Fibroblast of mammary gland (primary cell): ENCODE measurements at places on chromosomes 6 and 20.

DNA sequence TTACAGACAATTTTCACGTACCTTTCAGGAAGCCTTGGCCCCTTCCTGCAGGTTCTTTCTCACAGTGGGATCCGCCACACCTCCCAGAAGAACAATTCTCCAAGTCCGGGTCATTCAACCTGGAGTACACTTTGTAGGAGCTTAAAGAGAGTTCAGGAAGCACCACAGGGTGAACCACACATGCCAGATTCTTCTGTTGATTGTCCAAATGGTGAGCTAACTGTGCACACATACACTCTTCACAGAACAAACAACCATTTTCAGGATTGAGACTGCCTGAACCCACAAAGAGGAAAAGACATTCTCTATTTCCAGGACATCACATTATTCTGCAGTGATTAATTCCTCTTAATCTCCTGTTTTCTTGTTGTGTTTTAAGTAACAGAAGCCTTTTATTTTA lies 51.0 kb downstream of the SCGN start:
- DNase-seq: no peak

DNA sequence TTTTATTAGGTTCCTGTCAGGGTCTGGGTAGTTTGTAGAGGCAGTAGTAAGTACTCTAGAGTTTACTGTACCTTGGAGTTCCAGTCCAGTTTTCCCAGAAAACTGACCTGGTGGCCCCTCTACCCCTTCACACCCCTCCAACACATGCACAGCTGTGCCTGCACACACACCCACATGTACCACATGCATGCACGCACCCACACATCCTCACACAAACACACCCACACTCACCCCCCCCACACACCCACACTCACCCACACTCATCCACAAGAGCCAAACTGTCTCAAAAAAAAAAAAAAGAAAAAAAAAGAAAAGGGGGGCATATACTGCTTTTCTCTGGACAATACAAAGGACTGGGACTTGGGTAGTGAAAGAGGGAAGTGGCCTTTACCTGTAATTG lies 570.5 kb downstream of the QKI start:
- DNase-seq: no peak

DNA sequence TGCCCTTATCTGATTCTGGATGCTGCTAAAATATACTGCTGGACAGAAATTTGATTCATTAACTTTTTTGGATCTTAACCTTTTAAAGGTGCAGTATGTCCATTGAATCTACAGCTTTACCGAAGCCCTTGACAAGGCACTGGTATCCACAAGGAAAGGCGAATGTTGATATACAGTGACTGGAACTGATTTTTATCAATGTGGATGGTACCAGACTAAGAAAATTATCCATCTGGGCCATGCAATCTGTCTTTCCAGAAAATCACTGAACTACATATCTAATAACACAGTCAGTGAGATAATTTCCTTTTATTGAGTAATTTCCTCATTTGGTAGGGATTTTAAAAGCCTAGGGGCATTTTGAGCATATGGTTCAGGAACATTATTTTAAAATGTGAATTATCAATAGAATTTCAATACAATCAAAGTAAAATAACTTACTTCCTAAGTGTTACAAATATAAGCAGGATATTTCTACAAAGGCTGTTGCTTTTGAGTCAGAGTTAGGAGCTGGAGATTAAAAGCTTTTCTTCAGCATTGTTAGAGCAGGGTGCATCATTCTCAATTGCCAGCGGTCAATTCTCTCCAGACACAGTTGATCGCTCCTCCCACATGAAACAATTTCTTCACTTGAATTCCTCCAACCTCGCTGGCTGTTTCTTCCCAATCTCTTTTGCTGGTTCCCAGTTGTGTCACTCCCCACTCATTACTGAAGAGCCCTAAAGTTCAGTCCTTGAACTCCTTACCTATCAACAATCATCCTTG lies 585.3 kb upstream of the FLRT3 start:
- no peak for DNase-seq

GRCh38 chr20:297098-297924 lies at the start of gene ZCCHC3:
TSS of gene ZCCHC3 (plus strand) at chr20:297570. CDS start at chr20:297587, 17 bp downstream.
- DNase-seq: peak; percentile 93

GRCh38 chr6:149044528-149044927 lies 273.0 kb upstream of the TAB2 start:
- DNase-seq: no peak

DNA sequence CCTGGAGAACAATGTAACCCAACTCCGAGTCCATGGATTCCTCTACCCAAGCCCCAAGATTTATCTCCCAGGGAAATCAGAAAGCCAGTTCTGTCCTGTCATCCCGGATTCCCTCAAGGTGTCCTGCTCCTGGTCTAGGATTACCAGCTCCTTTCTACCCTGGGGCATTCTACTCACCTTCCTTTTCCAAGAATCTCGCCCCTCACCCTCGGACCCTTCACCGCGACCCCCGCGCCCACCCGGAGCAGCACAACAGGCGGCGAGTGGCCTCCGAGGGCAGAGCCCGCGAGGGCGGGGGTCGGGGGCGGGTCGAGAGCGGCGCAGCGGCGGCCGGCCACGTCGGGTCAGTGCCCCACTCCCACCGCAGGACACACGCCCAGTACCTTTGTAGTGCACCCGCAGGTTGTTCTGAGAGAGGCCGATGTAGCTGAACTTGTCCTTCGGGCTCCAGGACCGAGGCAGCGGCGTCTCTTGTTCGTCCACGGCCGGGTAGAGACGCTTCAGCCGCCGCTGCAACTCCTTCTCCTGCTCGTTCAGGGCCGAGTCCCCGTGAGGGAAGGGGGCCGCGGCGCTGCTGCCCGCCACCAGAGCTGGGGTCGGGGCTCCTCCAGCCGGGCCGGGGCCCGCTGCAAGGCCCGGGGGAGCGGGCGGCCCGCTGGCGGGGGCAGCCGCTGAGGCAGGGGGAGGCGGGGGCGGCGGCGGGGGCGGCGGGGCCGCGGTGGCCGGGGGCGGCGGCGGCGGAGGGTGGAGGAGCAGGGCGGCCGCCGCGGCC lies 897 bp downstream of the RANBP9 start:
- no peak for DNase-seq

GRCh38 chr6:144809969-144810368 lies 524.8 kb downstream of the UTRN start:
- no peak for DNase-seq

GRCh38 chr20:22226849-22227700 lies 357.3 kb downstream of the FOXA2 start:
- peak; percentile 57 for DNase-seq

DNA sequence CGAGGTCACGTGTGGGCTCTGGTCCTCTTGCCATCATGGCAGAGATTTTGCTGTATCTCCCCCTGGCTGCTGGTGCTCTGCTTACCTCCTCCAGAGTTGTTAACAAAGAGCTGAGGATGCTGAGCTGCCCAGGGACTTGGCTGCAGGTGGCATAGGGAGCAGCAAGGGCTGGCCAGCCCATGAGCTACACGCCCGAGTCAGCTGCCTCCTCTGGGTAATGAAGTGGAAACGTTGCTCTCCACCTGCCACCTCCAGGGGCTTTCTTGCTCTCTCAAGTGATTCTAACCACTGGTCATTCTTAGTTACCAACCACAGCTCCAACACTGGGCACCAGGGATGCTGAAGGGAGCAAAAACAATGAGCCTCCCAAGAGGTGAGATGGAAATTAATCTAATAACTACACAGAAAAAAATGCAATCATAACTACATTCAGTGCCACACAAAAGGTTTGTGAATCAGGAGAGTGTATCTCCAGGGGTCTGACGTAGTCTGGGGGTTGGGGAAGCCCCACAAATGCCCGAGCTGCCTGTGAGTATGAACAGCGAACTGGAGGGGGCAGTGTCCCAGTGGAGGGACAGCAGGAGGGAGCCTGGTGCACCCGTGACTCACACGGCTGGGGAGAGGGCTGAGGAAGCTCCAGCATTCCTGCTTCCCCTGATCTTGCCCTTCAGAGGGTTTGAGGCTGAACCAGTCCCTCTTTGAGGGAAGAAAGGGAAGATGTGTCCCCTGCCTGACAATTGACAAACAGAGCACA lies 78.7 kb downstream of the CDH26 start:
- DNase-seq: no peak

GRCh38 chr6:155221086-155221485 lies 42.7 kb upstream of the CLDN20 start:
- no peak for DNase-seq

DNA sequence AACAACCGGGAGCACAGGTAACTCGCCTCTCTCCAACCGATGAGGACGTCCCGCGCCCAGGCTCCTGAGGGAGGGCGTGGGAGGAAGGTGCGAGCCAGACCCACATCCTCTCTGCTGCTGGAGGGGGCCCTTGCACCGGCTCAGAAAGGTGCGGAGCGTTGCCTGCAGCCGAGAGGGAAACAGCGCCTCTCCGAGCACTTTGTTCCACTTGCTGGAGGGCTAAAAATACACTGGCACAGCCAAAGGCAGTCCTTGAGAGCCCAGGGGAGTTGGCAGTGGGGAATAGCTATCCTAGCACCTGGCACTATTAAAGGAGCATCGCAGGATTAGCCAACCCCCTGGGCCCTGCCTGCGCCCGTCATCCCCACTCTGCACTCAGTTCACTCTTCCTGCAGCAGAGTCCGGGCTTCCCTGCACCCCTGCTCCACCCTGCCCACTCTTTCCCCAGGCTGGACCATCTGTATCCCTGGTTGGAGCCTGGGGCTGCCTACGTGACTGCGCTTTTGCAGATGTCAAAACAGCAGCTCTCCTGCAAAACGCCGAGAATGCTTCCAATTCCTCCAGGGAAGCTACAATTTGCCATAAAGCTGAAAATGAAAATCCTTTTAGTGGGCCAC lies 108.9 kb downstream of the SNX5 start:
- DNase-seq: no peak

DNA sequence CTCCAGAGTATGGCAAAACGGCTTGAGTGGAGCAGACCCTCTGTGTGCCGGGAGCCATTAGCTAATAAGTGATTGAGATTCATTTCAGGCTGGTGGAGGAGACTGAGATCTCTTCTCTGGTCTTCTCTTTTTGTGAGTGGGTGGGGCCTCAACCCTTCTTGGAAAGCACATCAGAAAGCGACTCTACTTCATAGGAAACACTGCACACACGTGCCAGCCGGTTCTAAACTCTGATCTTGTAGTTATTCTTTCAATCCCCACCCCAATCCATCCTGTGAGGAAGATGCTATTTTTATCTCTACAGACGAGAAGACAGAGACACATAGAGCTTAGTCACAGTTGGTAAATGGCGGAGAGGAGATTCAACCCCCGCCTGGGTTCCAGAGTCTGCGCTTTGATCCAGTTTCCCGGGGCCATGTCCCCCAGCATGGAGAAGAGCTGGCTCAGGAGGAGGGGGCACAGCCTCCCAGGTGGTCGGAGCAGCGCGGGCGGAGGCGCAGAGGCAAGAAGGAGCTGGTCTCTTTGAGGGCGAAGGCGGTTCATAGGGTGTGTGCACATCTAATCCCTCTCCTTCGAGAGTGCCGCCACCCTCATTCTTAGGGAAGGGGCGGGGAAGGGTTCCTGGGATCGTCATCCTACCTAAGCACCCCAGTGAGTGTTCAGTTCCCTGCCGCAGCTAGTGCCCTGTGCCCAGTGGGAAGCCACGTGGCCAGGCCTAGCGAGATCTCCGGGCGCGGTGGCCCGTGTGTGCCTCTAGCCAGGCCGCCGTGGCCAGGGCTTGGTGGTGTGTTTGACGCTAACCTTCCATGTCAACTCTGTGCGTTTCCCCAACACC lies 49.0 kb upstream of the TAGAP start:
- DNase-seq: no peak

GRCh38 chr6:97231911-97232310 lies 51.1 kb downstream of the MMS22L start:
- DNase-seq: no peak

DNA sequence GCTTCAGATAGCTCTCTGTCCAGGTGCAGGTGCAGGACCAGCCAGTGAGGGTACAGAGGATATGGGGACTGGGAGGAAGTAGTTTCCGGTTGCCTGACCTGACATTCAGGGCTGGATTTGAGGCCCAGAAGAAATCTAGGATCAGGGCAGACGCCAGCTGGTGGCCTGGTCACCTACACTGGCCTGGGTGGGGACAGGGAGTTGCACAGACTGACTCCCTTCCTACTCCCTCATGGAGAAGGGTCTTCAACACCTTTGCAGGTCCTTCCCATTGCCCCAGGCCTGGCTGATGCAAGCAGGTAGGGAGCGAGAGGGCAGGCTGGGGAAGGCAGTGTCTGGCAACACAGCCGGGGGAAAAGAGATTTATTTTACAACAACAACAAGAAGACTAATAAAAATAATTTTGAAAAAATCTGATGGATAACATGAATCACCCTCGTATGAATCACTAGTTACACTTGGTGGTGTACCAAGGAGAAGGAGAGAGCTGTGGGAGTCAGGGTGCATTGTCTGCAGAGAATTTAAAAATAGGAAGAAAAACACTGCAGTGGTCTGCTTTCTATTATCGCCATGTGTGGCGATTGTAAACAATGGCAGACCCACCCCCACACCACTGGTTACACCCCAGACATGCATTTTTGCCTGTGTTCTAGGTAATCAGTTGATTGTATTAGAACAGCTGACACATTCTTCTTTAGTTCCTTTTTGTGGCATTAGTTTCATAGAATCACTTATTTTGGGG lies 62.3 kb upstream of the SNX9 start:
- DNase-seq: peak; percentile 95

GRCh38 chr6:25617997-25618396 lies 34.0 kb upstream of the SCGN start:
- no peak for DNase-seq

- no peak for DNase-seq
These were observed 3.9 kb downstream of the FOXQ1 start for GRCh38 chr6:1315560-1316386.

- DNase-seq: no peak
These were observed 107.4 kb downstream of the RPP40 start for GRCh38 chr6:4896401-4896800.

DNA sequence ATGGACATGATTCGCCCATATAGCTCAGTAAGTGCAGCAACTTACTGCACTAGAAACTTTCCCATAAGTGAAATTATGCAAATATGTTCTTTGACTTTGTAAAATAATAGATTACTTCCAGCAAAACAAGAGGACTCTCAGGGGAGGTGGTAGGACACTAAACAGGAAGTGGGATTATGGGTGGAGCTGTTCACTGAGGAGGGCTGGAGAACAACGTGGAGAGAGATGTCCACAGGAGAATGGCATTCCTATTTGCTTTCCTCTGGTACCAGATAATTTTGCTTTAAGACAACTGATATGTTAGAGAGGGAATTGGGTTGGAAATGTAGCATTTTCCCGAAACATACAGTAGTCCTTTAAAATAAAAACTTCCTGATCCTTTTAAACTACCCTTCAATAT lies 3.7 kb downstream of the TPD52L1 start:
- DNase-seq: no peak

DNA sequence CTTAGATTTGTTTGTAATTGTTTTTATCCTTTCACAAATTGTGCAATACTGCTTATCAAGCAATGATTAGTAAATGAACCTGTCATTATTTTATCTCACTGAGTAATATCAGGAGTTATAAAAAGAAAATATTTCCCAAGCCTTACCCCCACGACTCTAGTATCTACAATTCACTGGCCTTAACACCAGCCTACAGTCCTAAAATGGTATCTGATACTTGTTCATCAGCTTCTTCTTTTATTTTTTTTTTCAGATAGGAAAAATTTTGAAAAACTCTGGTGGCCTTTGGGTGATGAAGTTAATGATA lies 160.8 kb upstream of the FOXA2 start:
- DNase-seq: no peak
